ENCODE measurements at places on chromosomes 6 and 20.

GRCh38 chr6:26360451-26361416 is 4.3 kb upstream of the BTN3A2 start:
- no peak for DNase-seq

- no peak for DNase-seq
These were observed 216.4 kb downstream of the DLL1 start for GRCh38 chr6:170074435-170074834.

DNA sequence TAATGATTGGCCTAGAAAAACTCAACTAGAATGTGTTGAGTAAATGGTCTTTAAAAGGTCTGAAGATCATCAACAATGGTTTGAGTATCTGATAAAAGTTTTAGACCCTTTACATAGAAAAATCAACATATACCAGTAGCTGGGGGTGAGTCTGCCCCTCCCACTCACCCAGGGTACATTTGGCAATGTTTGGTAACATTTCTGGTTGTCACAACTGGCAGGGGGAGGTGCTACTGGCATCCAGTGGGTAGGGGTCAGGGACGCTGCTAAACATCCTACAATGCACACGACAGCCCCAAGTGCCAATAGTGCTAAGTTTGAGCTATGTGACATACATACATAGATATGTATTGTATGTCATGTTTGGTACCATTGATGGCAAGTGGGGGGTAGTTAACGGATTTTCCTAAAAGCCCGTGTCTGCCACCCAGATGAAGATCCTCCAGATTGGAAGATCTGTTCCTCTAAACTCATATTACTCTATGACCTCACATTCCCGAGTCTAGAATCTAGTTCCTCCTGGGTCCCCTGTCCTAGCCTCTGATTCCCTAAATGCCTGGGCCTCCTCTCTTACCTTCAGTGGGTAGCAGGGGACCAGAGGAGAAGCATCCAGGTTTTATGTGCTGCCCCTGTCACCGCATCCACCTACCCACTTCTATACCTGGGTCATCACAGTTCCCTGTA is 2.5 kb upstream of the MMP9 start:
- no peak for DNase-seq

- DNase-seq, result no peak
These were observed 218.6 kb downstream of the SYNE1 start for GRCh38 chr6:152418551-152418950.

- no peak for DNase-seq
These were observed 461.6 kb downstream of the ADGRB3 start for GRCh38 chr6:69096681-69097080.

DNA sequence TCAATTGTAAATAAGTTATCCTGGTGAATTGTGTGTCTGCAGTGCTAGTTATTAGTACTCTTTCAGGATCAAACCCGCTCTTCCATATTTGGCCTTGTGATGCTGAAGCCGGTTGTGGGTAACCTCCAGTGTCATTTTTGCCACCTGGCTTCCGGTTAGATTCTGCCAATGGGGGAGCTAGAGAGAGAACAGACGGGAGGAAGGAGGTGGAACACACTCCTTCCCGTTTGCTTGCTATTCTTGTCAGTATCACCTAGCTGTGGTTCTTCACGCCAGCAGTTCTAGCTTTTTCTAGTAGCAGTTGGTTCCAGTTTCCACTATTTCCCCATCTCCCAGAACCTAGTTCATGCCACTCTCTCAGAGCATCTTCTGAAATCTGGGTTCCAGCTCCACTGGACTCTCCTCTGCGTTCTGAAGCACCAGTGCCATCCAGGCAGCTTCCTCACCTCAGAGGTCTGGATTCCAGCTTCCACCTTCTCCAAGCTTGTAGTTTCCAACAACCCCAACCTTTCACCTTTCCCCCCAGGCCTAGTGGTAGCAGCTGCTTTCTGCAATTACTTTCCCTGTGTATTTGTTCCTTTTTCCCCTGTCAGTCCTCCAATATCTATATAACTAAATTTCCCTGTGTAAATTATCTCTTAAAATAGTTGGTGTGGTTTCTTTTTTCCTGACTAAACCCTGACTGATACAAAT is 46.9 kb upstream of the LOC128125822 start:
- no peak for DNase-seq

All from stimulated activated CD4-positive, alpha-beta T cell treated with anti-CD3 and anti-CD28 coated beads, Interleukin-12 subunit alpha, Interleukin-12 subunit beta, amount 100 ng/mL, for 48 hours (primary cell).